ENCODE measurements at places on chromosomes 7 and 10.

DNA sequence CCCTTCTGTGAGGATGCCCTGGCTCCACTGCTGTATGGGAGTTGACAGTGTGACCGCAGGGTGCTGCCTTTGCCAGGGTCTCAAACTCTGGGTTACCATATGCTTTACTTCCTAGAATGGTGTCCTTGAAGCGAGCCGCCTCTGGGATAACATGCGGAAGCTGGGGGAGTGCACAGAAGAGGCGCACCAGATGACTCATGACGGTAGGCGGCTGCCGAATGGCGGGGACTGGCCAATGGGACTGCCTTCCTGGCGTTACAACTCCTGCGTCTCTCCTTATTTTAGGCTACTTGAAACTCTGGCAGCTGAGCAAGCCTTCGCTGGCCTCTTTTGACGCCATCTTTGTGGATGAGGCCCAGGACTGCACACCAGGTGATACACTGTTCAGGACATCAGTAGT is 27.3 kb downstream of the FBH1 start:
- no peak for DNase-seq

- DNase-seq: no peak
Measured at GRCh38 chr7:34662058-34662708, 4.2 kb downstream of the NPSR1 start.

DNA sequence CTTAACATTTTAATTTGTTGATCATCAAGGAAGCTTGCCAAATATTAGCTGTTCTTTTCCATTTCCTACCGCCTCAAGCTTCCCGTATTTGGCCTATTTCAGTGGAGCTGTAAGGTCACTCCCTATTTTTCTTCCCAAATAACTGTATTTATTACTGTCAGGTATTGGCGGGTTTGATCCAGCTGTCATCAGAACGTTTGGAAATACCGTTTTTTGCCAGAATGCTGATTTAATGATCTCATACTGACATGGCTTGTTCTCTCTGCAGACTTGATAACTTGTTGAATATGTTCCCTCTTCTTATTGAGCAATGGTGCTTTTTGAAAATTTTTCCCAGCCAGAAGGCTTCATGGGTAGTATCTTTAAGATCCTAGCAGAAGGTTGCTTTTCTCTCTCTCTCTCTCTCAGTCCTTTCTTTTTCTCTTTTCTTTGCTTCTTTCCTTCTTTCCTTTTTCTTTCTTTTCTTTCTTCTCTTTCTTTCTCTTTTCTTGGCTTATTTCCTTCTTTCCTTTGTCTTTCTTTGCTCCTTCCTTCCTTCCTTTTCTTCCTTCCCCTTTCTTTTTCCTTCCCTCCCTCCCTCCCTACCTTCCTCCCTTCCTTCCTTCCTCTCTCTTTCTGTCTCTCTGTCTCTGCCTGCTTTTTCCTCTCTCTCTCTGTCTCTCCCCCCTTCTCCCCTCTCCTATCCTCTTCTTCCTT is 42.1 kb downstream of the CUX1 start:
- DNase-seq: no peak

- DNase-seq: no peak
Measured at GRCh38 chr10:77266242-77266641, 371.4 kb downstream of the KCNMA1 start.

DNA sequence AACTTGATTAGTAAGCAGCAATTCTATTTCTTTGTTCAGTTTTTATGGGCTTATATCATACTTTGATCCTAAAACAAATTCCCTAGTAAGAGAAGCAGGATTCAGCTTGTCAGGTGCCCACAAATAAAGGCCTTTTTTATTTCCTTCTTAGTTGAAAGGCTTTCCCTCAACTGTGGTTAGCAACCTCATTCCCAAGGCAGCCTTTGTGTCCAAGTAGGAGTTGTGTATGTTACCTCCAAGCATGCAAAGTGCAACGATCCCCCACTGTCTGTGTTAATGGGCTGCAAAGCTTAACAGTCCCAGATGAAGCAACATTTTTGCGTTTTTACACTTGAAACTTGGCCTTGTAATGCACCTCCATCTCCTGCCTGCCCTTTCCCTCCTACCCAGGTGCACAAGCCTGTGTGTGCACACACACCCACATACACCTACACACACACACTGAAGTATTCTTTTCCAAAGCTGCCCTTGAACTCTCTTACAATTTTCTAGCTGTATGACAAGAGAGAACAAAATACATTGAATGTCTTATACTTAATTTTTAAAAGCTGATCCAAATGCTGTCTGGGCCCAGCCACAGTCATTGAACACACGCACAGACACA is 278.2 kb downstream of the SNX13 start:
- DNase-seq: no peak

Data from stimulated activated CD8-positive, alpha-beta memory T cell treated with anti-CD3 and anti-CD28 coated beads, Interleukin-15, amount 100 ng/mL, for 48 hours (primary cell).